Activated naive CD8-positive, alpha-beta T cell treated with anti-CD3 and anti-CD28 coated beads for 36 hours (primary cell): ENCODE measurements at places on chromosomes 3 and 15. TPM values are rescaled to one million over a fixed set of nuclear protein-coding genes. Genes with fewer than 3 reads are reported as not detected.

GRCh38 chr15:38068626-38069391 lies 134.4 kb downstream of the TMCO5A start:
- peak; percentile 59 for DNase-seq

DNA sequence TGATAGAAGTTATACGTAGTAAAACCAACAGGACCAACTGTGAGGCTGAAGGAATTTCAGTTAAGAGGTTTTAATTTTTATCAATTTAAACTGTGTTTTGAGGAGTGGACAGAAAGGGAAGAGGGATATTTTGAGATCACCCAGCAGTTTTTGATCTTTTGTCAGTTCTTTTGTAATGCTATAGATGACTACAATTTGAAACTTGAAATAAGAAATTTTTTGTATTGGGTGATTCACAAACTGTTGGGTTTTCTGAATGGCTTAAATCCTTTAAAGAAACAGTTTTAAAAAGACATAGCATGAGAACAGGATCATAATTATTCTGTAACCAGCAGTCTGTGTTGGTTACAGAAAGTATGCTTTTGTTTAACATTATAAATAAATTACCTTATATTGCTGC lies 67.4 kb downstream of the TCF12 start:
- DNase-seq: no peak

- DNase-seq: no peak
Measured at GRCh38 chr3:53350652-53351051, 3.3 kb upstream of the DCP1A start.

DNA sequence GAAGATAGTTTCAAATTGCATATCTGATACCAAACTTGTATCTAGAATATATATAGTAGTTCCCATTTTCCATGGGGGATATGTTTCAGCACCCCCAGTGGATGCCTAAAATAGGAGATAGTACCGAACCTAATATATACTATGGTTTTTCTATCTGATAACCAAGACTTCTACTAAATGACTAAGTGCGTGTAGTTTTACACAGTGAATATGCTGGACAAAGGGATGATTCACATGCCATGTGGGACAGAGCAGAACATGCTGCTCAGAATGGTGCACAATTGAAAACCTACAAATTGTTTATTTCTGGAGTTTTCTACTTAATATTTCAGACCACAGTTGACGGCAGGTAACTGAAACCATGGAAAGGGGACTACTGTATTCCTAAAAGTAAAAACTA lies 73.4 kb upstream of the TP63 start:
- no peak for DNase-seq

CPOX gene
- 54.7 TPM for total RNA-seq

AADACL2 gene
- not detected for total RNA-seq

CPB1 gene
- not detected for total RNA-seq

TMEM108 gene
- not detected for total RNA-seq

BNC1 gene
- not detected for total RNA-seq

FBXO45 gene
- total RNA-seq: 26.1 TPM
